ENCODE measurements at places on chromosomes 6 and 20. TPM values are rescaled to one million over a fixed set of nuclear protein-coding genes. Genes with fewer than 3 reads are reported as not detected.

KCNK5 gene
- total RNA-seq = not detected

DNA sequence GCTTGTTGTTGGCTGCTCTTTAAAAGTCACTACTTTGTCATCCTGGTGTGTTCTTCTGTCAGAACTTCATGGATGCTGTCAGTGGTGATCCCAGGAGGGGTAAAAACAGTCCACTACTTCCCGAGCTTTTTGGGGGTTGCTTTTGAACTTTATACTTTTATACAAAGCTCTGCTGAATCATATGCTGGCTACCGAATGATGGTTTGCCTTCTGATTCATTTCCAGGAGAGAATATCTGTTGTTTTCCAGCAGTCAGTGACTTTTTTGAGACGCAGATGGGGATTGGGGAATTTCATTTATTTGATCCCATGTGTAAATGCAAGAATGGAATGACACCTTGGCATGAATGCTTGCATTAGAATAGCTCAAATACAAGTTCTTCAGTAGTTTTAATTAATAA, 32.7 kb upstream of the COL10A1 start:
- DNase-seq = no peak

DNA sequence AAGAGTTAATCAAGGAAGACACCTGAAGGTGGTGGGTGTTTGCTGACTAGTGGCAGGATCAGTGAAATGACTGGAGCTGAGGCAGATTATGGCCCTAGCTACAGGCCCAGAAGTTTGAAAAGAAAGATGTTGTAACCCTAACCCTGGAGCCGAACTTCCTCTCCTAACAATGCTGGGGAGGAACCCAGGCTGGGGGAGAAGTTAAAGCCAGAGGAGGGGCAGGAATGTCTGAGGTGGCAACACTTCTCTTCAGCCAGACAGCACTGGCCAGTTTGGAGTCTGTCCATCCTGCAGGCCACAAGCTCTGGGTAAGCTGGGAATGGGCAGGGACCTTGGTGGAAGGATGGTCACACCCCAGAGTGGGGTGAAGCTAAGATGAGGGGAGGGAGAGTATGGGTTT, at the start of gene LST1:
Gene LST1, plus strand, starts transcription at position 270 of the 400 bp plus-strand sequence. CDS start 1,023 bp downstream, outside the sequence.
- DNase-seq = no peak

- DNase-seq = no peak
Measured at GRCh38 chr6:166483573-166484250, 101.0 kb upstream of the MPC1 start.

All from glomerular endothelial cell (primary cell).